ENCODE measurements at places on chromosomes 16 and 17.

DNA sequence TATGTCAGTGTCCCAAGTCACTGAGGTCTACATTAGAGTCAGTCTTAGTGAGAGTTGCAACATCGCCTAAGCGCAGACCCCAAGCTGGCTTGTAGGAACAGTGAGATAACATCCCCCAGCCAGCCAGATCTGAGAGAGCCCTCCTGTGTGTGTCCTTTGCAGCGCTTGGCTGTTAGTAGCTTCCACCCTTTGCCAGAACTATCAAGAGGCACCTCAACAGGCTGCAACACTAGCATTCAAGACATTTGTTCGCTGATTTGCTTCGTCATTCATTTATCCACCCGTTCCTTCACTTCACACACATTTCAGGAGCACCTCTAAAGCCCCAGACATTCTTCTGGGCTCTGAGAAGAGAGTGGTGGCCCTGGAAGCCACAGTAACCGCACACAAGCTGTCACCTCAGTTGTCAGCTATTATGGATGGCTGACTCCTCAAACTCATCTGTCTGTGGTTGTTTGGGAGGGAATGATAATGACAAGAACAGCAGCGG, 289.6 kb downstream of the WWOX start:
- H3K27ac ChIP-seq, result no peak overlapping the region
- no peaks in the 10 kb centered on the region for H3K27me3 ChIP-seq
- H3K36me3 ChIP-seq, result no peaks in the 10 kb centered on the region
- peaks cover 24% of the 10 kb centered on the region for H3K4me1 ChIP-seq
- no peak for DNase-seq
- H3K4me3 ChIP-seq, result no peak overlapping the region

DNA sequence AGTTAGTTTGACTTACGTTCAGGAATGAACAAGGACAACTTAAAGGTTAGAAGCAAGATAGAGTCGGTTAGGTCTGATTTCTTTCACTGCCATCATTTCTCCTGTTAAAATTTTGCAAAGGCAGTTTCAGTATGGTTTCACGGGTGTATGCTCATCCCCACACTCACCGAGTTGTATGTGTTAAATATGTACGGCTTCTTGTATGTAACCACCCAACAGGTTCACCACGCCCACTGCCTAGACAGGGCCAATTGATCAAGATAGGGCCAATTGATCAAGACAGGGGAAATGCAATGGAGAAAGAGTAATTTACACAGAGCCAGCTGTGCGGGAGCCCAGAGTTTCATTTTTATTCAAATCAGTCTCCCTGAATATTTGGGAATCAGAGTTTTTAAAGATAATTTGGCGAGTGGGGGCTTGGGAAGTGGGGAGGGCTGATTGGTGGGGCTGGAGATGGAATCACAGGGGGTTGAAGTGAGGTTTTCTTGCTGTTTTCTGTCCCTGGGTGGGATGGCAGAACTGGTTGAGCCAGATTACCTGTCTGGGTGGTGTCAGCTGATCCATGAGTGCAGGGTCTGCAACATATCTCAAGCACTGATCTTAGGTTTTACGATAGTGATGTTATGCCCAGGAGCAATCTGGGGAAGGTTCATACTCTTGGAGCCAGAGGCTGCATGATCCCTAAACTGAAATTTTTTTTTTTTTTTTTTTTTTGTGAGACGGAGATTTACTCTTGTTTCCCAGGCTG, 62.4 kb upstream of the PLCG2 start:
- no peak overlapping the region for H3K4me3 ChIP-seq
- no peaks in the 10 kb centered on the region for H3K4me1 ChIP-seq
- no peaks in the 10 kb centered on the region for H3K27me3 ChIP-seq
- no peaks in the 10 kb centered on the region for H3K36me3 ChIP-seq
- DNase-seq, result no peak

- no peaks in the 10 kb centered on the region for H3K36me3 ChIP-seq
- H3K4me1 ChIP-seq, result no peaks in the 10 kb centered on the region
- no peak overlapping the region for H3K4me3 ChIP-seq
- H3K27me3 ChIP-seq, result no peaks in the 10 kb centered on the region
- no peak overlapping the region for H3K27ac ChIP-seq
- DNase-seq, result no peak
These were observed 305.9 kb downstream of the PMP22 start for GRCh38 chr17:14959106-14959648.

- no peak for DNase-seq
- H3K36me3 ChIP-seq, result no peaks in the 10 kb centered on the region
- H3K4me3 ChIP-seq, result no peak overlapping the region
- peaks cover 94% of the 10 kb centered on the region for H3K27me3 ChIP-seq
- no peak overlapping the region for H3K27ac ChIP-seq
- H3K4me1 ChIP-seq, result peaks cover 8% of the 10 kb centered on the region
These were observed 9.7 kb downstream of the NEUROD2 start for GRCh38 chr17:39598047-39598481.

- H3K4me3 ChIP-seq, result no peak overlapping the region
- no peaks in the 10 kb centered on the region for H3K27me3 ChIP-seq
- H3K27ac ChIP-seq, result no peak overlapping the region
- no peak for DNase-seq
These were observed 59.6 kb downstream of the ZZEF1 start for GRCh38 chr17:4083187-4083586.

DNA sequence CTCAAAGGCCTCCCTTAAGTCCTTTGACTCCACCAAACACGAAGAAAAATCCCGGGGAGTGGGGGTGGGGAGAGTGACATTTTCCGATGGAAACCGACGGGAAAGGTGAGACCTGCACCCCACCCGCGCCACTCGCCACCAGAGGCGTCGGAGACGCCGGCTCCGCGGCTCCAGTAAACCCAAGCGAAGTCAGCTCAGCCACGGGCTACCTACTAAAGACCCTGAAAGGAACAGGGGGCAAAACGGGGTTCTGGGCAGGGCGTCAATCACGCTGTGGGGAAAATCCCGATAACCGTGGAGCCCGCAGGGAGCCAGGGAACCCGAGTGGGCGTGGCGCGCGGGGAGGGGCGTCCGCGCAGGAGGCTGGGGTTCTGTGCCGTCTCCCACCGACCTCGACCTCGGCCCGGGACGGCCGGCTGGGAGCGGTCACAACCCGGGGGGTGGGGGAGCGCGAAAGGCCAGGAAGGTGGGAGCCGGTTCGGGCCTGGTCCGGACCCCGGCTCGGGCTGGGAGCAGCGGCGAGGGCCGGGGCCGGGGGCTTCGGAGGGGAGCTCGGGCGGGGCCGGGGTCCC, 565 bp downstream of the WDR45B start:
- H3K27me3 ChIP-seq, result no peaks in the 10 kb centered on the region
- no peak for DNase-seq
- H3K4me3 ChIP-seq, result peak overlapping the region; percentile 98
- H3K4me1 ChIP-seq, result peaks cover 31% of the 10 kb centered on the region

DNA sequence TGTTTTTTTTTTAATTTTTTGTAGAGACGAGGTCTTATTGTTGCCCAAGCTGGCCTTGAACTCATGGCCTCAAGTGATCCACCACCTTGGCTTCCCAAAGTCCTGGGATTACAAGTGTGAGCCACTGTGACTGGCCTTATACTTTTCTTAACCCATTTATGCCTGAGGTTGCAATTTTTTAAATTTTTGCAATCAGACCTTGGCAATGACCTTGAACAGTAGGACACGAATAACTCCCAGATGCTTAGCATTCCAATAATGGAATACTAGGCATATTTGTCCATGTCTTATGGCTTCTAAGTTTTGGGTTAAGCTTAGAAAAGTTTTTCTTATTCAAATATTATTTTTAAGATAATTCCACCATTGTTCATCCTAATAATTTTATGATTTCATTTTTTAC, 28.3 kb upstream of the TMEM97 start:
- no peak for DNase-seq
- H3K27ac ChIP-seq, result no peak overlapping the region
- H3K4me3 ChIP-seq, result no peak overlapping the region
- no peaks in the 10 kb centered on the region for H3K36me3 ChIP-seq
- no peaks in the 10 kb centered on the region for H3K4me1 ChIP-seq

DNA sequence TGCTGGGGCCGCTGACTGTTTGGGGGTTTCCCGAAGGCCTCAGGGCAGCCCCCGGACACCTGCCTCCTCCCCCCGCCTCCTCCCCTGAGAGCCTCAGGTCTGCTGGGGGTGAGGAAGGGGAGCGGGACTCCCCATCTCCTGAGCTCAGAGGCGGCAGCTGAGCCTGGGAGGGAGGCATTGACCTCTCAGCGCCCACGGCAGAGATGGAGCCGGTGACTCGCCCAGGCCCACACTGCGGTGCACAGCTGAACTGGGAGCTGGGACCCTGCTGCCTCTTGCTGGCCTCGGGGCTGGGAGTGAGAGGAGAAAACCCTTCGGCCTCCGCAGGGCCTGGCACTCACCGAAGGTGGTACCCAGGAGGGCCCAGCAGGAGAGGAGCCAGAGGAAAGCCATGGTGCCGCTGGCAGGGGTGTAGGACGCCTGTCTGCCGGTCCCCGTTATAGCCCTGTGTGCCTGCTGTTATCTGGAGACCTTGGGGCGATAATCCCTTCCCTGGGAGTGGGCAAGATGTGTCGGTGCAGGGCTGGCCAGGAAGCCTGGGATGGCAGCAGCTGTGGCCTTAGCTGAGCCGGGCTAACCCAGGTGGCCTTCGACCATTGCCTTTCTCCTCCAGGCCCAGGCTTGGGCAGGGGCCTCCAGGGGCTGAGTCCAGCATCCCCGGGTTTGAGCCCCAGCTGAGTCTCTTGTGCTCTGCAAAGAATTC, at the start of gene CTRB2:
Gene CTRB2, minus strand, starts transcription at position 413 of the 703 bp plus-strand sequence. Its CDS starts 20 bp downstream, at position 393.
- H3K4me1 ChIP-seq, result no peaks in the 10 kb centered on the region
- H3K27me3 ChIP-seq, result no peaks in the 10 kb centered on the region
- DNase-seq, result no peak
- H3K4me3 ChIP-seq, result no peak within 1 kb of the TSS

DNA sequence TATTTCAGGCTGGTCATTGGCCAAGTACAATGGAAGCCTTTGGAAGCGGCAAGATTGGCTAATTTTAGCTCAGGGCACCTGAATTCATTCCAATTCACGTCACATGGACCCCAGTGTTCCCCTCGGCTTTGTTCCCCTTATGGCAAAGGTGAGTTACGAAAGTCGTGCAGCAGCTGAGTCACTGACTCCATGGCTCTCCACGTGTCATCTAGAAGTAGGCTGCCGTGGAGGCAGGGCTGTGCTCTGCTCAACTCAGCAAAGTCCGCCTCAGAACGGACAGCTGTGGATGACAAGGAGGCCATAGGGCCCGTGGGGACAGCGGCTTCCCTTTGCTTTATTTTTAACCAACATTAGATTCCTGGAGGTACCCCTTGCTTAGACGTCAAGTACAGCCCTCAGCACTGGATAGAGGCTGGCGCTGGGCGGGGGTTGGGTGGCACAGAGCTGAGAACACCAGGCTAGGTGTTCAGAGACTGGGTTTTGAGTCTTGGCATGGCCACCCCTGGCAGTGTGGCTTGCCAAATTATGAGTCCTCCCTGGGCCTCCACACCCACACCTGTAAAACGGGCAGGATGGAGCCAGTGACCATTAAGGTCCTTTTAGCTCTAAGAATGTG, 23.6 kb downstream of the ADAD2 start:
- no peaks in the 10 kb centered on the region for H3K27me3 ChIP-seq
- H3K27ac ChIP-seq, result peak overlapping the region; percentile 7

- no peak overlapping the region for H3K4me3 ChIP-seq
- DNase-seq, result no peak
- no peaks in the 10 kb centered on the region for H3K27me3 ChIP-seq
- no peak overlapping the region for H3K27ac ChIP-seq
These were observed 5.4 kb upstream of the NATD1 start for GRCh38 chr17:21258593-21258992.

DNA sequence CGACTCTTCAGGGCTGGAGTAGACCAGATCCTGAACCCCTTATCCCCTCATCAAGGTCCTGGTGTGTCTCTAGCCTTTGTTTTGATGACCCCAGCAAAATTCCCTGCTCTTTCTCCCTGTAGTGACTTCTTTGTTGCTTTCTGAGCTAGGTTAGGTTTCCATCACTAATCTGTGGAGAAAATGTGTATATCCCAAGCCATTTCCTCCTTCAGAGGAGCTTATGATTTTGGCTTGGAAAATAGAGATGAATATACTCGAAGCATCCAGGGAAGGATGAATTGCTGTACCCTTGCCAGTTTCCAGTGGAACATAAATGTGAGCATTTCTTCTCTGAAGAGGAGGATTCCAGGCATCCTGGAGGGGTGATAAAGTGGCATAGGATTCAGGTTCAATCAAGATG, 55.8 kb downstream of the KSR1 start:
- H3K4me1 ChIP-seq, result no peaks in the 10 kb centered on the region
- H3K27me3 ChIP-seq, result no peaks in the 10 kb centered on the region
- no peak overlapping the region for H3K27ac ChIP-seq
- DNase-seq, result no peak

DNA sequence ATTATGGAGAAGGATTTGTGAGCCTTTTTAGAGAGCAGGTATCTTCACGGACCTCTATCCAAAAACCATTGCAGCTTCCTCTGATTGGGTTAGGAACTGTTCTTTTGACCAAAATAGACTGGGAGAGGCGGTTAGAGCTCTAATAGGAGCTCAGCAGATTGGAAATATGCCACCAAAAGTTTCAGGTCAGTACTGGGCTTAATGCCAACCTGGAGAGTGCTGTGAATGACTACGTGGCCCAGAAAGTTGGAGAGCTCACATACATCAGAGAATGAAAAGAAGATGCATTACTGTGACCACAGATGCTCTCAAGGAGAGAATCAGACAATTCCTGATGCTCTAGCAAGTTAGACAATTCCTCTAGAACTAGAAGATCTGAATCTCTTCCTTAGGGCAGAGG, 86.5 kb downstream of the ABCA8 start:
- H3K4me1 ChIP-seq, result no peaks in the 10 kb centered on the region
- no peak for DNase-seq
- no peaks in the 10 kb centered on the region for H3K27me3 ChIP-seq
- H3K4me3 ChIP-seq, result no peak overlapping the region
- no peaks in the 10 kb centered on the region for H3K36me3 ChIP-seq

- no peak overlapping the region for H3K27ac ChIP-seq
- no peaks in the 10 kb centered on the region for H3K36me3 ChIP-seq
- no peaks in the 10 kb centered on the region for H3K4me1 ChIP-seq
These were observed 64.1 kb downstream of the NF1 start for GRCh38 chr17:31158746-31159377.

DNA sequence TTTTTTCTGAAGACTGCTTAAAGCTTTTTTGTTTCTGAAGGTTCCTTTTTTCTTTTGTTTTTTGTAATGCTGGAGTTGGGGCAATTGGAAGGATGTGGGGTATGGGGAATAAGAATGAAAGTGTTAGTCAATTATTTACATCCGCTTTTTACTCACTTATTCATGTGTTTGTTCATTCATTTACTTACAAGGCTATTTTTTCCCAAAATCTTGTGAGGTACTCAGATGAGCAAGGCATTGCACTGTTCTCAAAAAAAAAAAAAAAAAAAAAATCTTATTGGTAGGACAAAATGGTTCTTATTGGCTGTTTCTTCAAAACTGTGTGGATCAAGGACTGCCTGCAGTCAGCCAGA, 55.7 kb downstream of the PLD6 start:
- peaks cover 51% of the 10 kb centered on the region for H3K36me3 ChIP-seq
- peaks cover 48% of the 10 kb centered on the region for H3K4me1 ChIP-seq
- H3K27ac ChIP-seq, result peak overlapping the region; percentile 95
- H3K4me3 ChIP-seq, result no peak overlapping the region

DNA sequence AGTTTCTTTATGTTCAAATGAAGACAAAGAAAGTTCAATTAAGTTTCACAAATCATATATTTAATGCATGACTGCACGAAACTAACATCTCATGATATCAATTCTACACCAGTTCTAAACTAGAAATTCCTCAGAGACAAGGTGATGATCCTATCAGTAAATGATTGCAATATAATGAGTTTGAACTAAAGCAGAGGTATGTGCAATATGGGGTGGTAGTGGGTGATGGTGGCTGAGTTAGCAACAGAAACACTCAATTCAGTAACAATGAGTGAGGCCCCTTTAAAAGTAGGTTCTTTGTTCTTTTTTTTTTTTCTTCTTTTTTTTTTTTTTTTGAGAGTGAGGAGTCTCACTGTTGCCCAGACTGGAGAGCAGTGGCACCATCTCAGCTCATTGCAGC, 1551.7 kb upstream of the GOT2 start:
- H3K27me3 ChIP-seq, result no peaks in the 10 kb centered on the region
- H3K4me3 ChIP-seq, result no peak overlapping the region
- no peaks in the 10 kb centered on the region for H3K4me1 ChIP-seq
- H3K36me3 ChIP-seq, result no peaks in the 10 kb centered on the region
- DNase-seq, result no peak
- H3K27ac ChIP-seq, result no peak overlapping the region

Data from gastrocnemius medialis (tissue), 4 donors.